ENCODE measurements at places on chromosomes 5 and 9.

DNA sequence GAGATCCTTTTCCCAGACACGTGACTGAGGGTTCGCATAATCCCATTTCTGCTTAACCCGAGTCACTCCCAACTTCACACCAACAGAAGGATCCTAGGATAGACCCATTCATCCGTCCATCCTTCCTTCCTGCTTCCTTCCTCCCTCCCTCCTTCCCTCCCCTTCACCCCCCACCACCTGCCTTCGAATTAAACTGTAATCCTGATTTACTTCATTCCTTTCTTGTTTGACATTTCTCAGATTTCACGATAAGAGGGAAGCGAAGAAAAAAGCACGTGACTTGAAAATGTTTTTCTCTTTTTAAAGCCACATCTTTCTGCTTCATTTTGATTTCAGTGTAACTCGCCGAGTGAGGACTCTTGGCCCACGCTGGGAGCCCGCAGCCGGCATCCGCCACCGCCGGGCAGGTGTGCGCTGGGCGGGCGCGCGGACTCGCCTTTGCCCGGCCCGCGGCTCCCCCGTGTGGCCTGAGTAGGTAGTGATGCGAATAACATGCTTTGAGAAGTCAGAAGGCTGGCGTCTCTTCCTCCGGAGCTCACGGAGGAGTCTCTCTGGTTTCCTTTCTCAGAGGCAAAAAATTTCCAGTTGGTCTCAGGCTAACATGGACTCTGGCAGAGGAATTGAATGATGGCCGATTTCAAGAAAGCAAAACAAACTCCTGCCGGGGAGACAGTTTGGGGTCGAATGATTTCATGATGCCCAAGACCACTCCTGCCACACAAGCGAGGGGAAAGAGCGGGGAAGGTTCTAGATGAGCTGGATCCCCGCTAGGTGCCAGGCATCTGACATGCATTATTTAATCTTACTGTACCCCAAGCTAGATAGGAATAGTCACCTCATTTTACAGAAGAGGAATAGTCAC is 117.7 kb downstream of the SLC12A2 start:
- peak; percentile 49 for DNase-seq

DNA sequence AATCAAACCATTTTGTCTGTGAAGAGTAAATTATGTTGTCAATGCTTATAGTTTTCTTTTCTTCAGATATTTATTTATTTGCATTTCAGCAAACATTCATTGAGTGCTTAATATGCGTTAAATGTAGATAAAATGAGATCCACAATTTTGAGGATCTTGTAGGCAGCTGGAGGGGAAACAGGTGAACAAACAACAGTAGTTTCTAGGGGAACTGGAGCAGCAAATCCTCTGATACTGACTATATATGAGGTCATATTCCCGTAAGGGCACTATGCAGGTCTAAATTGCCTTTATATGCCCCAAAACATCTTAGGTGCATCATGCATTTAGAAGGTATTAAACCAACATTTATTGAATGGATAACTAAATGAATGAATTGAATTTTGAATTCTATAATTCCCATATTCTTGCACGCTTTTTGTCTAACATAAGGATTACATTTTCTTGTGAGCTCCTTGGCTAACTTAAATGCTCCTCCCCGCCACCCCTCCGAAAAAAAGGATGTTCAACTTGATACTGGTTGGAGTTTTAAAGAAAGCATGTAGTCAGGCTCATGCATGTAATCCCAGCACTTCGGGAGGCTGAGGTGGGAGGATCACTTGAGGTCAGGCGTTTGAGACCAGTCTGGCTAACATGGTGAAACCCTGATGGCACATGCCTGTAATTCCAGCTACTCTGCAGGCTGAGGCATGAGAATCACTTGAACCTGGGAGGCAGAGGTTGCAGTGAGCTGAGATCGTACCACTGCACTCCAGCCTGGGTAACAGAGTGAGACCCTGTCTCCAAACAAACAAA is 299.8 kb downstream of the TMEM38B start:
- DNase-seq, result peak; percentile 34

DNA sequence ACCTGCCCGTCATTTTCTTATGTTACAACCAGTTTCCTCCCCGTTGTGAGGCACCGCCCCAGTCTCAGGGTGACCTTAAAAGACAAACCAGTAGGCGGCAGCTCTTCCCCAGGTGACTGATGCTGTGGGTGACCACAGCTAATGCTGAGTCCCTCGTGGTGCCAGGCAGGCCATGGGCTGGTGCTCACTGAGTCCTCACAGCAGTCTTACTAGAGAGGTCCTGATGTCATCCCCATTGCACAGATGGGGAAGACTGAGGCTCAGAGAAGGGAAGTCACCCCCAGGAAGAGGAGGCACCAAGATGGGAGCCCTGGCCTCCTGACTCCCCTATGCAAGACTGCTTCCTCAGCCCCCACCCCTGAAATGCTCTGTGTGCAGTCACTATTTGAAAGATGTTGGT is 978 bp downstream of the CFAP157 start:
- no peak for DNase-seq

GRCh38 chr5:139914218-139914807 is 118.7 kb downstream of the PSD2 start:
- DNase-seq, result no peak

DNA sequence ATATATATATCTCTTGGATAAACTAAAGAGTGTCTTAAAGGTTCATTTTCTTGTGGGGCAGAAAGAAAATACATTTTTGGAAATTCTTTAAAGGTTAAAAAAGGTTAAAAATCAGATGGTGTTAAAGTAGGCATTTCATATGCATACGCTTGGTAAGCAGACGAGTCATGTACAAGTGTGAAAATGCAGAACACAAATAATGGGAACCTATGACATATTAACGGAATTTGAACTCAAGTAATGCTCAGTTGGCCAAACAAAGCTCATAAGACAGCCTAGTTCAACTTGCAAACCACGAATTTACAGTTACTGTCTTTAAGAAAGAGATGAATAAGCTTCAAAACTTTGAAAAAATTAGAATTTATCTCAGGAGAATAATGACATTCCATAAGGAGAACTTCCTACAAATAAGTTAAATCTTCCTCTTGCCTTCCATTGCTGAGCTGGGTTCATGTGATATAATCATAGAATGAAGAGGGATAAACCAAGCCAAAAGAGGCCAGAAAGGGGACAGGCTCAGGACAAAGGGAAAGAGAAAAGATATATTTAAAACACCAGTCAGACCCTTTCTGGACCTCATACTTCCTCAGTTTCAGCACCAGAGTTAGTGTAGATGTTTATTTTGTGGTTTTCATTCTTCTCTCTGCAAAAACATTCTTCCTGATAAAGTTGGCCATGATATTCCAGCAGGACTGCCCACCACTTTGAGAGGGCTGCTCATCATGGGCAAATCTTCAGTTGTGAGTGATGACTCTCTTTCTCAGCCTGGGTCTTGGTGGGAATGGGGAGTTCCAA is 256.7 kb upstream of the CD180 start:
- no peak for DNase-seq

DNA sequence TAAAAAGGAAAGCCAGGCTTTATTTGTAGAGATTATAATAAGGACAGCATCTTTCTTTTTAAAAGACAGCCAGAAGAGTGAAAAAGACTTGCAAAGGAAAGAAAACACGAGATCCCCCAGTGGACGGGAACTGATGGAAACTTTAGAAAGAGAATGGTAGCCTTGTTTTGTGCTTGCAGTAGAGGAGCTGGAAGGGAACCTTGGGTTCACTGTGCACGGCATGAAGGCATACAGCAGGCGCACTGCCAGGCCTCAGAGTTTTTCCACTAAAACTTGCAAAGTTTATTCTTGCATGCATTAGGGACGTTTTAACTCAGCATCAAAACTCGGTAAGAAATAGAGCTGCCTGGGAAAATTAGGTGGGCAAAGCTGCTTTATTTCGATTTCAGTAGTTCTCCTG is 248.6 kb downstream of the IRX1 start:
- no peak for DNase-seq

GRCh38 chr9:104009826-104010225 is 84.3 kb upstream of the SMC2 start:
- peak; percentile 17 for DNase-seq

GRCh38 chr9:108182950-108183381 is 672.8 kb downstream of the ACTL7B start:
- no peak for DNase-seq

DNA sequence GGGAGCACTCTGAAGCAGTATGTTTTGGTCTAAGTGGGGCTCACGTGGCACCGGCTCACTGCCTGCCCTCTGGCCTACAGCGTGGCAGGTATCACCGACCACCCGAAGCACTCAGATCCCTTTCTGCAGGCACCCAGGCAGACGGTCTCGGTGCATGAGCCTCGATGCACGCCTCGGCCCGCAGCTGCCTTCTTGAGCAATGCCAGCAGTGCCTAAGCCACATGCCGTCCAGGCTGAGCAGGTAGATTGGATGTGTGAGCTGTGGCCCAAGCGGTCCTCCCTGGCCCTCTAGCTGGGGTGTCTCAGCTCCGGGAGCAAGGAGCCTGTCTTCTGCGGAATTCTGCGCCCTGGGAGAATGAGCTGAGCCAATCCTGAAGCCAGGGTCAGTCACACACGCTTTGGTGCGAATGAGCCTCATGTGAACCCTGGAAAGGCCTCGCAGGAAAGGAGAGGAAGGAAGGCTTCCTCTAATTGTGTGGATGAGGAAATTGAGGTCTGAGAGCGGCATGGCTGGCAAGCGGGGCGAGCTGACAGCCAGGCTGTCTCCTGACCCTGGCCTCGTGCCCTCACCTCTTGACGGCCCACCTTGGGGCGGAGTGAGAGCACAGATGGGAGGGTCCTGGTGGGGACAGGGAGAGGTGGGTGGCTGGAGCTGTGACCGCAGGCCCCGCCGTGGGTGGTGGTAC is 14.4 kb downstream of the RXRA start:
- no peak for DNase-seq

DNA sequence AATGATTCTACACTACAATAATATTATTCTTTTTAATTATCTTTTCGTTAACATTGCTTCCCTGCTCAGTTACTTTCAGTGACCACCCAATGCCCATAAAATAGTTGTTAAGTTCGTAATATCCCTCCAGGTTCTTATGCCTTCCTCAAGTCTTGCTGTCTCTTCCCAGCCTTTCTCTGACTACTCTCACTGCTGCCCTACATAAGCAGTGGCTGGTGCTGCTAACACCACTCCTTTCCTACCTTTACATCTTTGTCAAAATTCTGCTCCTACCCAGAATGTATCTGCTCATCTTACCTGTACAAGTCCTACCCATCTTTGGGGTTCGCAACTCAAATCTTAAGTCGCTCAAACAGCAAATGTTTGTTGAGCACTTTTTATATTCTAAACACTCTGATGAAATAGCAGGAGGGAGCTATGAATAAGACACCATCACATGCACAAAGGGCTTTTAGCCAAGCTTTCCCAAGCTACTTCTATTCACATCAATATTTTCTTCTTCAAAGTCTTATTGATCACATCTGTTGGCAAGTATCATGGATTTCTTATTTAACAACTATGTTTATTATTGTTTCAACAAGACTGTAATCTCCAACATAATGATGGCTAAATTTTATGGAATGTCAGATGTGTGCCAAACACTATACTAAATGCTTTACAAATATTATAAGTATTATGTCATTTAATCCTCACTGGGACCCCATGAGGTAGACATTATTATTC is 29.5 kb downstream of the SLC25A46 start:
- no peak for DNase-seq

- DNase-seq, result no peak
These were observed 535.2 kb upstream of the ZNF608 start for GRCh38 chr5:125281667-125282066.

GRCh38 chr5:56734091-56734694 is 81.2 kb upstream of the MAP3K1 start:
- no peak for DNase-seq

GRCh38 chr5:135203593-135204036 is 169.6 kb upstream of the PITX1 start:
- peak; percentile 4 for DNase-seq

GRCh38 chr5:92850886-92851285 is 730.1 kb downstream of the NR2F1-AS1 start:
- DNase-seq, result no peak

DNA sequence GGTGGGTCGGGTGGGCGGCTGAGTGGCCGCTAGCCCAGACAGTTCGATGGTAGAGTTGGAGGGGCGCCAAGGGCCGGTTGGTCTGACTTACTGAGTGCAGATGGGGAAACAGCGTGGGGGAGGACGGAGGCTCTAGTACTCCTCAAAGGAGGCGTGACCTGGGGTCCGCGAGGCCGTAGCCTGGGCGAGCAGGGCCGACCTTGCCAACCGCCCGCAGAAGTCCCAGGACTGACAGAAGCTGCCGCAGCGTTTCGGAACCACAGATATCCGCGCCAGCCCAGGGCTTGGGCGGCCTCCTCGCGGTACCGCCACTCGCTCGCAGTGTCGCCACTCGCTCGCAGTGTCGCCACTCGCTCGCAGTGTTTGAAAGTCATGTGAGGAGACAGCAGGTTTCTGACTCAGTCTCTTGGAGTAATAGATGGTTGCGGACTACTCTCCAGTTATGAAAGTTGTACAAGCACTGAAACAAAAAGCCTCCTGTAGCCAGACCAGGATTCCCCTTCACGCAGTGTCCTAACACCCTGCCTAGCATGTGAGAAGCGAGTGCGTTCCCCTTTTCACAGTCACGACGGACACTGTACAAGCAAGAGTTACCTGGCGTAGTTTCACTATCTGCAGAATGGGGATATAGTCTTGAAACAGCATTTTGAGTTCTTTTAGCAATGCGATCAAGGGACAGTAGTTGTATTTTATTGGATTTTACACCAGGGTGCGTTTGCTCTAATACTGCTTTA is 674 bp downstream of the TMEM38B start:
- DNase-seq, result peak; percentile 74

GRCh38 chr5:127856292-127856691 is 153.1 kb downstream of the CCDC192 start:
- DNase-seq, result no peak

DNA sequence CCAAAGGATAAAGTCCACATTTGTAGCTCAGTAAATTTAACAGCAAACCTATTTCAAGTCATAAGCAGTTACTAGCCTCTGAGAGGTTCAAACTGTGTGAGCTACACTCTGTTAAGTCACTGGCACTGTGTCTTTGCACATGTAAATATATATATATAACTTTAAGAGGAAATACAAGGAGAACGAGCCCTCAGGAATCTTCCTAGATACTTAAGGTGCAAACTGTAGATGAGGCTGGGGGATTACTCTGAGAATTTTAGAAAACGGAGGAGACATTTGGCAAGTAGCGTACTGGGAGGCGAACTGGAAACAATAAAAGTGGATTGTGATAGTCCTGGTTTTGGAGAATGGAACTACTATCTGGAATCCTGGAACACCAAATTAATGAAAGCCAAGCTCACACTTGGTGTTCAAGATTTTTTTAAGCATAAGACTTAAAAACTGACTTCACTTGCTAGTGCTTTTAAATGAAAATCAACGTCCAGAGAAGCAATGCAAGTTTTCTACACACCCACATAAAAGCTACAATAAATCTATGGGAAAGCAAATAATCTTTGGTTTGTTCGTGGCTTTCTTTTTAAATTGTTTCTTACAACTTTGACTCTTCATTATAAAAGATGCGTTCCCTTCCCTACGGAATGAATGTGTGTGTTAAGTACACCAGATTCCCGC is 1057.0 kb upstream of the DMAC1 start:
- DNase-seq, result no peak

DNA sequence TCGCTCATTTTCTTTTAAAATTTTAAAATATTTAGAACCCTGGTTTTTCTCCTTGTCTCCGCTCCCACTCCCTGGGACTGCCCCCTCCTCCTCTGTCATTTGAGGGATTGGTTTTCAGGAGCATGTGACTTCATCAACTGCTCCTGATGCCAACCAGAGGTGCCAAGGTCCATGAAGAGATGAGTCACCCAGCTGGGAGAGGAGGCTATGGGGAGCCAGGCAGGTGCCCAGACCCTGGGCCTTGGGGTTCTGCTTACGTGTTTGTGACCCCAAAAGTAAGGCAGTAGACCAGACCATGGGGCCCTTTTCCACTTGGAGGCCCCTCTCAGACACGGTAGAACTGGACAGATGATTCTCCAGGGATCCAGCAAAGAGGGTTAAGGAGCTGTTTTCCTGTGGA is 167.0 kb downstream of the FGF18 start:
- no peak for DNase-seq

Data from NCI-H1092 treated with DMSO at 0.1 percent for 48 hours (cell line).